NCI-H345 (cell line): ENCODE measurements at places on chromosomes 11 and 22.

GRCh38 chr11:65911682-65912568, 6.9 kb downstream of the C11orf68 start:
- peak; percentile 45 for DNase-seq

GRCh38 chr11:42521994-42522393, 789.8 kb upstream of the API5 start:
- DNase-seq, result no peak

DNA sequence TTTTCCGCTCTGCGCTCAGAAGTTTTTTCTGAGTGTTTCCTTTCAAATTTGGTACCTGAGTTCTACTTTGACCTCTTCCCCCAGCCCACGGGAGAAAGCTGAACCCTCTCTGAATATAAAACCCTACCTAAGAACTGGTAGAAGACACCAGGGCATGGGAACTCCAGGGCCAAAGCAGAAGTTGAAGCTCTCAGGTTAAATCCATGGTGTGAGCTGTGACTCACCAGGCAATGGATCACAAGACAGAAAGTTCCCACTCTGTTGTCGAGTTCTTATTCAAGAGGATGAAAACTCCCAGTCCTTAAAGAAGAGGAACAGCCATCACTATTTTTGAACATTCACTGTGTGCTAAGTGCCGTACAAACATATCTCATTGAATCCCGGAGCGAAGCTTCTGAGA, 8.9 kb downstream of the TMEM218 start:
- no peak for DNase-seq

DNA sequence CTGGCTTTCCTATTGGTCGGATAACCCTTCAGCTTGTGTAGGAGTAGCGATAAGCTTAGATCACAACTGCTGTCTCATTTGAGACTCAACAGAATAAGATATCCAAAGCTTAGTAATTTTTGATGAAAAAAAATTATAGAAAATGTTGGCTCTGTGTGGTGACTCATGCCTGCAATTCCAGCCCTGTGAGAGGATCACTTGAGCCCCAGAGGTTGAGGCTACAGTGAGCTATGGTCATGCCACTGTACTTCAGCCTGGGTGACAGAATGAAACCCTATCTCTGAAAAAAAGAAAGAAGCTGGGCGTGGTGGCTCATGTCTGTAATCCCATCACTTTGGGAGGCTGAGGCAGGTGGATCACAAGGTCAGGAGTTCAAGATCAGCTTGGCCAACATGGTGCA, 55.6 kb upstream of the RRM1 start:
- DNase-seq, result no peak

GRCh38 chr11:118998822-118999221, 884 bp downstream of the CENATAC start:
- DNase-seq, result no peak

- DNase-seq, result peak; percentile 5
Measured at GRCh38 chr11:100340466-100341319, 346.4 kb upstream of the ARHGAP42 start.

- DNase-seq, result no peak
Measured at GRCh38 chr22:17167486-17167885, 8.4 kb upstream of the HDHD5 start.

- no peak for DNase-seq
Measured at GRCh38 chr11:67489885-67490726, 7.3 kb downstream of the AIP start.

DNA sequence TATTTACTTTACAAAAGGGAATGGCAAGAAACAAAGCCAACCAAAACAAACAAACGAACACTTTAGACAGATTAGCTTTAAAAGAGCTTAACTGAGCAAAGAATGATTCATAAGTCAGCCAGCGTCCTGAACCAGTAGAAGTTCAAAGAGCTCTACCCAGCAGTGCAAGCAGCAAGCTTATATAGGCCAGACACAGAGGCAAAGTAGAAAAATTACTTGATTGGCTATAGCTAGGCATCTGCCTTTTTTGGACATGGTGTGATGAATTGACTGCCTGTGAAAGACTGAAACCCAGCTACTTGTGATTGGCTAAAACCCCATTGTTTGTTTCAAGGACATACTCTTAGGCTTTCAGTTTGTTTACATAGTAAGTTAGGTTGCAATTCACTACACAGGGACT, 2120.0 kb upstream of the RAG2 start:
- no peak for DNase-seq

DNA sequence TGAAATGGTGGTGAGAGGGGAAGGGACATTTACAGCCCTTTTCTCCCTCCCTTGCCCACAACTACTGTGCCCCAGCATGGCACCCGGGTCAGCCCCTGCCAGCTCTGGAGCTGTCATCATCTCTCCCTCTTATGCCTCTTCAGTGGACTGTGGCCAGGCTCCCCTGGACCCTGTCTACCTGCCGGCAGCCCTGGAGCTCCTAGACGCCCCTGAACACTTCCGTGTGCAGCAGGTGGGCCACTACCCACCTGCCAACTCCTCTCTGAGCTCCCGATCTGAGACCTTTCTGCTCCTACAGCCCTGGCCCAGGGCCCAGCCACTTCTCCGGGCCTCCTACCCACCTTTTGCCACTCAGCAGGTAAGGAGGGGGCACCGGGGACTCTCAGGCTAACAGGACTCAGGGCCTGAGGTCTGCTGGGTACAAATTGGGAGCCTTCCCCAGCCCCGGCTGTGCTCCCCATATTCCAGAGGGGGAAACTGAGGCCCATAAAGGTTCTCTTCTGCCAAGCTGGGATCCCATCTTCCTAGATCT, 2.9 kb downstream of the TMEM132A start:
- no peak for DNase-seq

GRCh38 chr11:10490032-10490397, 35.0 kb downstream of the AMPD3 start:
- DNase-seq, result no peak

DNA sequence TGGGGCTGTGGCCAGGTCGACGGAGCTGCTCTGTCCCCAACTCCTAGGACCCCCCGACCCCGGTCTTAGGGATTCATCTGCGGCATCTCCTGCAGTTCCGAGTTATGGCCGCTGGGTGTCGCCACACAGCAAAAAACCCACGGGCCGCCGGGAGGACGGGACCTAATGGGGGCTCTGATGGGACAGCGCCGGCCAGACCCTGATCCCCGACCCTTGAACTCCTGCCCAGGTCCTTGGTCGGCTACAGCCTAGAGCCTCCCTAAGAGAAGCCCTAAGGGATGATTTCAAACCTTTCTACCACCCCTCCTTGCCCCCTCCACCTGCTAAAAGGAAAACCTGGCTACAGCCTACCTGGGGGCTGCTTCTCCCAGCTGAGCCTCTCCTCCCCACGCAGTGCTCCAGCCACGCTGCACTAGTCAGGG, 30.8 kb upstream of the LRRC10B start:
- peak; percentile 25 for DNase-seq

DNA sequence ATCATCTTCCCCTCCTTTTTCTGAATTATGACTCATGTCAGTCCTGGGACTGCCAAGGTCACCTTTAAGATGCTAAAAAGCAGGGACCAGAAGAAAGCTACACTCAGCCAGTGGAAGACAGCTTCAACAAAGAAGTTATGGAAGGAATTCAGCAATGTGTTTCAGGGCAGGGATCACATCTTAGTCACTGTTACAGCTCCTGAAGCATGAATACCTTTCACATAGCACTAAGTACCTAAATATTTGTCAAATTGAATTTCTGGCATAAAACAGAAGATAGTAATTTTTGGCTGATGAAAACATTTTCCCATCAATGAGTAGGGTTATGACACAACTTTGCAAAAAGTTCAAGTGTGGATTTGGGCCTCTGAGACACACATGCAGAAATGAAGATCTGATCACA, 5.2 kb downstream of the DDB1 start:
- no peak for DNase-seq

DNA sequence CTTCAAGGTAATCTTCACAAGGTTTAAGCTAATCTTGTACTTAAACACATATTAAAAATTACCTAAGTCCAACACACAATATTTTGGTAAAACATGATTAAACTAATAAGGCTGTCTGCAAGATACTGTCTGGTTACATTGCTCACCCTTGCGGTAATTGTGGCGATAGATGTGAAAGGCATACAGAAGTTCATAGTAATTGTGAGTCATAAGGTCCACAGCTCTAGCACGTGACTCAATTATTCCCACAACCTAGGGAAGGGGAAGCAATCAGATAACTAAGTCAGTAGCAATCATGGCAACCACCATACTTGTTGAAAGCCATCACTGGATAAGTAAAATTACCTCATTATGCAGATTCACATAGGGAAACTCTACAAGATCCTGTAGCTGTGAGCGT, 30.5 kb upstream of the FNBP4 start:
- DNase-seq, result no peak

DNA sequence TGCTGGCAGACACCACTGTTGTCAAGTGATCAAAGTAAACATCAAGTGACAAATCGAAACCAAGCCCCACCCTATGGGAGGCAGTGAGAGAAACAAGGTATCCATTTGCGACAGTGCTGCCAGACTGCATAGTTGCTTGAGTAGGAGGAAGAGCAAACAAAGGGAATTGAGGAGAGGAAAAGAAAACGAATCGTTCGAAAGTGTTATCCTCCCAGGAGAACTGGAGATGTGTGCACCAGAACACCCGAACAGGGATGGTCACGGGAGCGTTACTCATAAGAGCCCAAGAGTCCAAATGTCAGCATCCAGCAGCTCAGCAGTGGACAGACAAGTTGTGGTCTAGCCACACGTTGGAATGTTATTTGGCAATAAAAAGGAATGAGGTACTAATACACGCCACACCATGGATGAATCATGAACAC, 58.4 kb upstream of the NUP50 start:
- DNase-seq, result peak; percentile 73

DNA sequence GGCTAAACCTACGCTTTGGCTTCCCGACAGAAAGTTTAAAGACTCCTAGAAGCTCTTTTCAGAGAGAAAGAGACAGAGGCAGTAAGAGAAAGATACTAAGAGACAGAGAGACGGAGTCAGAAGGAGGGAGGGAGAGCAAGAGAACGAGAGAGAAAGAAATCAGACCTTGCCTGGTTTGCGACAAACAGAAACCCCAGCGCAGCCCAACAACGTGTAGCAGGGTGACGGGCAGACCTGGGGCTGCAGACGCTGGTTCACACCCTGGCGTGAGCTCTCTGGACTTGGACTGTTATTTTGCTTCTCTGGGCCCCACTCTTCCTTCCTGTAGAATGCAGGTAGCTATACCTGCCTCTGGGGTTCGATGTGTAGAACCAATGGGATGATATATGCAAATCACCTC, 244.4 kb upstream of the SYN3 start:
- no peak for DNase-seq

DNA sequence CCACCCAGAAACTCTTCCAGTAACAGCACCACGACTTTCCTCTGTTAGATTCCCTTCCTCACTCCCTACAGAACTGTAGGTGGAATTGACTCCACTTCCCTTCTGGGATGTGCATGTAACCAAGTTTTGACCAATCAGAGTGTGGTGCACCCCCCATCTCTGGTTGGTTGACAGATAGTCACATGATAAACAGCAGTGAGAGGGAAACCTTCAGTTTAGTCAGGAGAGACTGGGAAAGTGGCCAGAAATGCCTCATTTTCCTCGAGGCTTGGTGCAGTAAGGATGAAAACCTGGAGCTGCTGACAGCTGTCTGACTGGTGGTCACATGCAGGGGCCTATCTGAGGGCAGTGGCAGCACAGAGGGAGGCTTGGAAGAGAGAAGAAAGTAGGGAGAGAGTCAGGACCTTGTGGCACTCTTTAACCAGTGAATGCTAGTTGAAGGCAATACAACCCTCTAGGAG, 67.3 kb upstream of the GRK3 start:
- DNase-seq, result no peak

GRCh38 chr11:19164230-19164855, 37.4 kb downstream of the CSRP3 start:
- DNase-seq, result peak; percentile 27

GRCh38 chr11:12402025-12402424, 24.7 kb downstream of the PARVA start:
- DNase-seq, result no peak

GRCh38 chr11:111225881-111226280, 19.6 kb upstream of the POU2AF2 start:
- no peak for DNase-seq

GRCh38 chr11:111344032-111344431, 35.0 kb downstream of the POU2AF1 start:
- no peak for DNase-seq

- DNase-seq, result no peak
Measured at GRCh38 chr22:46047226-46047625, 70.3 kb upstream of the WNT7B start.

DNA sequence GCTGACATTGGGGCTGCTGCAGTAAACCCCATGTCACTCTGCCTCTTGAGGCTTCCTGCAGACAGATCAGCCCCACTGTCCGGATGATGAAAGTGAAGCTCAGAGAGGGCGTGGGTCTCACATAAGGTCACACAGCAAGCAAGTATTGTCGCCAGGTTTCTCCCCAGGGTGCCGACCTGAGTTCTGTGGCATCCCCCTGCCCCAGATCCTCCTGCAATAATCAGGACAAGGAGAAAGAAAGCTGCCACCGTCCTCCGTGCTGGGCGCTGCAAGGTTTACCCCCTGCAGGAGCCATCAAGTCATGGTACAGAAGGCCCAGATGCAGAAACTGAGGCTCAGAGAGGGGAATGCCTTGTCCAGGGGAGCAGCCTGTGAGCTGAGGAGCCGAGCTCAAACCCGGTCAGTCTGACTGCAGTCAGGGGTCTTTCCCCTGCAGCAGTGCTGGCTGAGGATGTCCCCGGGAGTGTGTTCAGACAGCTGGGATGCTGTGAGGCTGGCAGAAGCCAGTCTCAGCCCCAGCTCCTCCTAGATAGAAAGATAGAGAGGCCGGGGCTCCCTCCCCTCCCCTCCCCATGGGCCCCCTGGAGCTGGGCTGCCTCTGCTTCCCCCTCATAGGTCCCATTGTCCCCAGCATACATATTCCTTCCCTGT, 13.2 kb downstream of the EMID1 start:
- no peak for DNase-seq

GRCh38 chr22:40654522-40655167, 18.1 kb upstream of the MRTFA start:
- no peak for DNase-seq

DNA sequence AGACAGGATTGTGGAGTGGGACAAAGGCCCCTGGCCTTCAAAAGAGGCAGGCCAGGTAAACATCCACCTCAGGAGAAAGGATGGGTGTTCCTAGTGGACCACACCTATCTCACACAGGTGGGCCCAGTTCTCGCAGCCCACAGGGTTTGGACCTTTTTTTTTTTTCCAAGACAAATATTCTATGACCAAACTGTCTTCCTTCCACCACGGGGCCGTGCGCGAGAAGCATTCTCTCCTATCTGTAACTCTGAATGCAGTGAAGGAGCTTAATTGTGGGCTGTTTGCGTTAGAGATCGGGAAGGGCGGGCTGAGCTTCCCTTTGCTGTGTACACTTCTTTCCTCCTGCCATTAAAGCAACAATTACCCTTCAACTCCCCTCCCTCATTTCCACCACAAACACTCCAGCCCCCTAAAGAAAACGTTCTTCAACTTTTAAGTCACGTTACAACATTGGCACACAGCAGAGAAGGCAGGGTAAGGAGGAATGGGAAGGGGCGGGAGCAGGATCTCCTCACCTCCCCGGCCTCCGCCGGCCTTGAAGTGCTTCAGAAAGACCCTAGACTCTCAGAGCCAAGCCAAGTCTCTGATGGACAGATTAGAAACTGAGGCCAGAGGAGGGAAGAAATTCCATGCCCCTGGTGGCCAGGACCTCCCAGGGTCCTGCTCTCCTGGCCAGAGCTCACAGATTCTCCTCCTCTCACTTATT, 238.4 kb downstream of the BUD13 start:
- DNase-seq, result no peak

GRCh38 chr11:92657226-92657625, 312.2 kb upstream of the MTNR1B start:
- no peak for DNase-seq
